ENCODE measurements at places on chromosomes 5 and 9.

DNA sequence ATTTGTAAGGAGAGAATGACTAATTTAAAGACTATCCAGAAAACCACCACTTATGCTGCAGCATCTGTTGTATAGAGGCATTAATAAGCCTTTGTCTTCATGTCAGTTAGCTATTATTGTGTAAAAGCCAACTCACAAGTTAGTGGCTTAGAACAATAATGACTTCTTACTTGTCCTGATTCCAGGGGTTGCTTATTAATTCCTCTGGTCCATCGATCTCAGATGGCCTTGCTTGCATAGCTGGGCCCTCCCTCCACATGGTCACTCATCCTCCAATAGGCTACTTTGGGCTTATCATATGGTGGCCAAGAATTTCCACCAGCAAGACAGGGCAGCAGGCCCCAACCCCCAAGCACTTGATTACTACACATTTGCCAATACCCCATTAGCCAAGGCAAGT is 44.5 kb upstream of the STK32A start:
- DNase-seq = peak; percentile 30

DNA sequence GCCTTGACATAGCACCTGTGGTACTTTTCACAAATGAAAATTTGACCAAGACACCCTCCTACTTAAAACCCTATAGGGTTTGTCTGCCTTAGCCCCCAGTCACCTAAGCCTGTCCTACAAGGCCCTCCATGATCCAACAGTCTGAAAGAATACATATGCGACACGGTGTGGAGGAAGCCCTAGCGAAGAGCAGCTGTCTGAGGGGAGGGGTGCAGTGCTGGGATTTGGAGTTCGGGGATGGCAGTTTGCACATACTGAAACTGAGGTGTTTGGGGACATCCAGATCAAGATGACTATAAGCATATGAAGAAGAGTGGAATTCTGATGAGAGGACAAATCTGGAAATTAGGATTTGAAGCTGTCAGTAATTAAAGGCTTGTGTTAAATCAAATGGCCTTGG is 7.2 kb upstream of the MYORG start:
- DNase-seq = no peak

DNA sequence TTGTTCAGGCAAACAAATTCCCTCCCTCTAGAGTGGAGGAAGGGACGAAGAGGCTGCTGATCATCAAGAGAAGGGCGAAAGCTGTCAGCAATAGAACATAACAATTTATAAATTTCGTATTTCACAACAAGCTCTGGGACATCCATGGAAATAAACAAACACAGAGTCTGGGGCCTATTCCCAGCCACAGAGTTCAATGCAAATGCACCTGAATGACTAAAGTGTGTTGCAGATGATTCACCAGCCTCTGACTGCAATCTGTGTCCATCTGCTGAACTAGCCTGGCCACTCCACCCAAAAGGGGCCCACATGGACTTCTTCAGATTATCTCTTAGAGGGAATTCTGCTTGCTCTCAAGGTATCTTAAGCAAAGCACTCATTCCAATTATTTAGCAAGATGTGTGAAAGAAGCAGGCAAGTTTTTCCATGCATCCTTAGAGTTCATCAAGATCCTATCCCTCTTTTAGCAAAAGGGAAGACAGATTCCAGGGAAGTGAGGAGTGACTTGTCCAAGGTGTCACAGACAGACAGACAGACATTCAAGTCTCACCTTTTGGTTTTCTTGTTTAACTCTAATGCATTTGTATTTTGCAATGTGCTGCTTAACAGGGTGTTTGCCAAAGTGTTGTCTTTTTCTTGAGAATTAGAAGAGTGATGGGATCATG is 307.8 kb upstream of the PAPPA start:
- DNase-seq = peak; percentile 87

- no peak for DNase-seq
These were observed 255.0 kb downstream of the EFNA5 start for GRCh38 chr5:107415762-107416161.

DNA sequence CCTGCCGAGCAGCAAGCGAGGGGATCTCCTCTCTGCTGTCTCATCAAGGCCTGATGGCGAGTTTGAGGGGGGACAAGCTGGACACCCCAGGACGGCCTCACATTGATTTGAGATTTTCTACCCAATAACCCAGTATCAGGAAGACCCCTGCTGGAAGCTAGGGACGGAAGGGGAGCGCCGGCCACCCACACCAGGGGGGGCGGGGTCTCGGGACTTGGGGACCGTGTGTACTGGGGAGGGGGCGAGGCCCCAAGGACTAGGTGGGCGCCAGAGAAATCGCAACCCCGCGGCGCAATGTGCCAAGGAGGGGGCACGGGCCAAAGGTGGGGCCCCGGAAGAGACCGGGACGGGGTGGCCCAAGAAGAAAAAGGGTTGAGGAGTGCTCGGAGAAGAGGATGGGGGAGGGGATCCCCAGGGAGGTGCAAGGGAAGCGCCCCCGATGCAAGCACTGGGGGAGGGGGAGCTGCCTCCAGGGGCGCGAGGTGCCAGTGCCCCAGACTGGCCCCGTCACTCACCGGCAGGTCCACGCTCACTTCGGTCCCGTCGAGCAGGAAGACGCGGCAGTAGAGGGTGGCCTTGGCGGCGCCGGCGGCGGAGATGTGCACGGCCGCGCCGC is 1.1 kb downstream of the EPB41L4B start:
- no peak for DNase-seq

DNA sequence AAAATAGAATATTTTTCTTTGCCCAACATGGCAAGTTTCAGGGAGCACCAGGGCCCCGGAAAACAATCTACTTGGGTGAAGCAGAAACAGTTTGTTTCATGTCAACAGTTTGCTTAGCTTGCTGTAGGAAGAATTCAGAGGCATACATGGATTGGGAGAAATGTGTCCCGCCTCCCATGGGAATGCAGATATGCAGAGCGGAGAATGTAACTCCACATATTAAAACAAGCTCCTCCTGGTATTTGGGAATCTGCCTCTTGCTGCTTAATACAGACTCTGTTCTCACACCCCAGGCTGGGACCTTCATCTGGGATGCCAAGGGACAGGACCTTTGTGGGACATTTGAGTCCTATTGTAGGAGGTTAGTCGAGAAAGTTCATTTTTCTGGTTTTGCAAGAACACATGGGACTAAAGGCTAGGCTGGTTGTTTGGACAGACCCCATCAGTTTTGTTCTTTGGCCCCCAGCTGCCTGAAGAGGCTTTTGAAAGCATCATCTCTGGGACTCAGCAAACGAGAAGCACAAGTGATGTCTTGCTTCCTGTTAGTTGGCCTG is 220.5 kb upstream of the ADRA1B start:
- no peak for DNase-seq

DNA sequence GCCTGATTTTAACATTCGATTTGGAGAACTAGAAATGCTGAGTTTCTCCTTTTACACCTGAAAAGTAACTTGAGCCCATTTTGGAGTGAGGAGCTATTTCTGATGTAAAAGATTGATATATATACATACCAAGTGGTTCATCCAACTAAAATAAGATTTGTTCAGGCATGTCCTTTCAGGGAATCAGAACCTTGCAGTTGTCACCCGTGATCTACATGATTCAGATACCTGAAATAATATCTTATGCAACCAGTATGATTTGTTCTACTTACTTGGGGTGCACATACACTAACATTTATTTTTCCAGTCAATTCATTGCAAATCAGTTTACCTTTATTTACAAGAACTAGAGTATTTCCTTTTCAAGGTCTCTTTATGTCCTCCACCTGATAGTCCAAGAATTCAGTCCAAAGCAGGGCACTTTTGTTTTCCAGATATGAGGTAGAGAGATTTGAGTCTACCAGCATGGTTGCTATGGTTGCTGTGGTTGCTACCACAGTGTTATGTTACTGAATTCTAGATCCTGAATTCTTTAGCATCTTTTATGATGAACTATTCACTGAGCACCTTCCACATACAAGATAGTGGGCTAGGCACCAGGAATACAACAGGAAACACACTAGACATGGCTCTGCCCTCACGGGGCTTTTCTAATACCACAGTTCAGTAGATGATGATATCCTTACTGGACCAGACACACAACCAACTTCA is 49.3 kb downstream of the CCL28 start:
- no peak for DNase-seq

- peak; percentile 52 for DNase-seq
These were observed 77.8 kb upstream of the SHISAL2B start for GRCh38 chr5:64612344-64612961.

- DNase-seq = no peak
These were observed 627.2 kb downstream of the PSAT1 start for GRCh38 chr9:78923966-78924659.

GRCh38 chr9:133738640-133739225 is 581 bp upstream of the SARDH start:
- no peak for DNase-seq

- DNase-seq = peak; percentile 13
These were observed 22.7 kb downstream of the CFAP90 start for GRCh38 chr5:7828269-7828668.

DNA sequence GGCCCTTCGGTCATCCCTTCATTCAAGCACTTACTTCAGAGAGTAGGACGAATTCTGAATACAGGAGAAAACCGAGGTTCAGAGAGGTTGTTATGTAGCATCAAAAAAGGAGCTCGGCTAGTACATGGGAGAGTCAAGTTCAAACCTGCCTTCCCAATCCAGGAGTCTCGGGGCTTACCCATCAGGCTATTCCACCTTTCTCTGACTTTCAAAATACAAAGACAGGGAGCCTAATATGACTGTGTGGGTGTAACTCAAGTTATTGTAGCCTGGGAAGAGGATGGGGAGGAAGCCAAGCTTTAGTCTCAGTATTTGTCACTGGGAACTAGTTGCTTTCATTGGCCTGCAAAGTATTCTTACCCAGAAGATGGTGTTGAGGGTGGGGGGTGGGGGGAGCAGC is 274.8 kb upstream of the PANK3 start:
- DNase-seq = no peak

- no peak for DNase-seq
These were observed 180.9 kb upstream of the ANKRD55 start for GRCh38 chr5:56414066-56414465.

DNA sequence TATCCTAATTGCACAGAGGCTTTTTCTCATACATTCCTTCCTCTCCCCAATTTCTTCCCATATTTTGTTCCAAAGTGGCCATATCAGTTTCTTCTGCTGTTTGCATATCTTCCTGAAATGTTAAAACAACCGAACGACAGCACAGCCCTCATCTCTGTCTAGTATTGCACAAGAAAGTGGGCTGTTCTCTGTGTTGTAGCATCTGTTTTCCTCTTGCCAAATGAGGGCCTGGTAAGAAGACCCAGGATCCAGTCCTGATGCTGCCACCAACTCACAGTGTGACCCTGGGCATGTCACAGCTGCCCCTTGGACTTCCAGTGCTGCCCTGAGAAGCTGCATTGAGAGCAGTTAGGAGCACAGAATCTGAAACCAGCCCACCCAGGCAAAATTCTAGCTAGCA is 4.1 kb downstream of the SLC31A2 start:
- no peak for DNase-seq
